Stimulated activated CD4-positive, alpha-beta T cell treated with anti-CD3 and anti-CD28 coated beads, Interleukin-4, amount 100 ng/mL, for 4 hours (primary cell): ENCODE measurements at places on chromosomes 11 and 22.
A peak's percentile ranks its signal among the peaks of the same experiment; 100 is the strongest.

- DNase-seq, result no peak
Measured at GRCh38 chr11:87330187-87330601, 292.5 kb downstream of the TMEM135 start.

DNA sequence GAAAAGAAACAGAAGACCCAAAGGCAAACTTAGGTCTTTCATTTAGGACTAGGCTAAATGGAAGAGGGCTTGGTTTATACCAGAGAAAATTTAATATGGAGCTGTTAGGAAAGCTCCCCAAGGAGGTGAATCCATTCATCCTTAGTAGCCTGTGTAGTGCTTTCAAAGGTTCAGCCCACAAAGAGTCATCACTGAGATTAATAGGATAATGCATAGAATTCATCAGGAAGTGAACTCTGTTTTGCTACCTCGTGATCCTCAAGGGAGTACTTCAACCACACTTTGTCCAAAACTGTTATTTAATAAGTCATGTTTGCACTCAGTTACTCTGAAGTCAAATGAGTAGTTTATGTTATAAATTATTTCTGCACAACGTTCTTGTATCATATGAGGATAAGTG is 43.3 kb upstream of the MMP7 start:
- DNase-seq, result no peak

DNA sequence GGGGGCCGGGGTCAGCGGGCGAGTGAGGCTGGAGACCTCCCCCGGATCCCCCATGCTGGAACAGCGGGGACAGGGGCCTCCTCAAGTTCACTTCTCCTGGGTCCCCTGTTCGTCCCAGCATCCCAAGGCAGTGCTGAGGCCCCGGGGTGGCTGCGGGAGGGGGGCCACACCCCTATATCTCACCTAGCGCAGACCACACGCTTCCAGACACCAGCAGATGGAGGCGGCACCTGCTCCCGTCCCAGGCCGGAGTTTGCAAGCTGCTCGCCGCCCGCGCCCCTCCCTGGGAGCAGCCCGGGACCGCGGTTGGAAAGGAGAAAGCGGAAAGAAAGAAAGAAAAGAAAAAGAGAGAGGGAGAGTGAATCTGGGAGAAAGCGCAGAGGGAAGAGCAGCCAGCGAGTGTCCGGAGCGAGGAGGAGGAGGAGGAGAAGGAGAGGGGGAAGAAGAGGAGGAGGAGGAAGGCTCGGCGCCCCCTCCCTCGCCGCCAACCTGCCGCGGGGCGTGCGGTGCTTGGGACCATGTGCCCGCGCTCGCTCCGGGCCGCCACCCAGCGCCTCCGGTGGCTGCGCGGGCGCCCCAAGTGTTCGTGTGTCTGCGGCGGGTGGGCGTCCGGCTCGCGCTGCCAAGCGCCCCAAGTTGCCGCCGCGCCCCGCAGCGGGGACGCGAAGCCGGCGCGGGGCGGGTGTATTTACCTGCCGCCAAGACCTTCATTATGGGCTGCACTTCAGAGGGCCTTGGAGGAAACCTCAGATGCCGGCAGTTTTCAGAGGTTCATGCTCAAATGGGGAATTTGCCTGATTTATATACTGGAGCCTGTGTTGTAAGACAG is at the start of gene LIF:
Gene LIF (minus strand): TSS at position 775 of the 829 bp plus-strand sequence. CDS start 64 bp downstream, at position 711.
- peak; percentile 63 for DNase-seq

GRCh38 chr11:83363312-83363711 is 77.1 kb upstream of the CCDC90B start:
- DNase-seq, result no peak

GRCh38 chr11:126655807-126656128 is 300.3 kb downstream of the ST3GAL4 start:
- DNase-seq, result no peak

DNA sequence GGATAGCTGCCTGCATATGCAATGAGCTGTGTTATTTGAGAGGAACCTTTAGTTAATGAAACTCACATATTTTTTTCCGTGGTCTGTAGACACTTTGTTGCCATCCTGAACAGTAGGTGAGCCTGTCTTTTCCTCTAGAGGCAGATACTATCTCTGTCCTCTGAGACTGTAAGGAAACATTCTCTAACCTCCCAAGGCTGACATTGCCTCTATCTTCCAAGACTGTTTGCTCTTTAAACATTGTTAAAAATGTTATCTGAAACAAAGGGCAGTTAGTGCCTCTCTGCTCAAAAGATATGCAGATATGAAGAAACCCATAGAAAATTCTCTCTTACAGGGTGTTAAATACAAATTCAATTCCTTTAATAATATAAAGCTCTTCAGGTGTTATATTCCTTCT is 963.8 kb upstream of the CNTN5 start:
- no peak for DNase-seq

DNA sequence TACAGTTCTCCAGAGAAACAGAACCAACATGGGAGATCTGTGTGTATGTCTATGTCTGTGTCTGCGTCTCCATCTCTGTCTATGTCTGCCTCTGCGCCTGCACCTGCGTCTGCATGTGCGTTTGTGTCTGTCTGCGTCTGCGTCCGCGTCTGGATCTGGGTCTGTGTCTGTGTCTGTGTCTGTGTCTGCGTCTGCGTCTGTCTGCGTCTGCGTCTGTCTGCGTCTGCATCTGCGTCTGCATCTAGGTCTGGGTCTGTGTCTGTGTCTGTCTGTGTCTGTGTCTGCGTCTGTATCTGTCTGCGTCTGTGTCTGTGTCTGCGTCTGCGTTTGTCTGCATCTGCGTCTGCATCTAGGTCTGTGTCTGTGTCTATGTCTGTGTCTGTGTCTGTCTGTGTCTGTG is 88.4 kb upstream of the SLC22A12 start:
- DNase-seq, result no peak

DNA sequence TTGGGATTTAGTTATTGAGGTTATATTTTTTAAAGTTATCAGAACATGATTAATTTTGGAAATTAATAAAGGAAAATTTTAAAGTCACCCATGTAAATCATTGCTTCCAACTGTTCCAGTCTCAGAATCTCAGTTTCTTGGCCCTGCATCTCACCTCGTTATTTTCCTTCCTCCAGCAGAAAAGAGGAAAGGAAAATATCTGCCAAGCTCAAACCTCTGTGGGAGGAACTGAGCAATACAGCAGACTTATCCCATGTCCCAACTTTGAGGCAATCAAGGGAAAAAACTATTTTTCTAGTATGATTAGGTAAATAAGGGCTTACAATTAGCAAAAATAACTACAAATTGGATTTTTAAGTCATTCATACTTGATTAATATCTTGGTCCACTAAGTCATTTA is 30.1 kb downstream of the ELMOD1 start:
- DNase-seq, result no peak

DNA sequence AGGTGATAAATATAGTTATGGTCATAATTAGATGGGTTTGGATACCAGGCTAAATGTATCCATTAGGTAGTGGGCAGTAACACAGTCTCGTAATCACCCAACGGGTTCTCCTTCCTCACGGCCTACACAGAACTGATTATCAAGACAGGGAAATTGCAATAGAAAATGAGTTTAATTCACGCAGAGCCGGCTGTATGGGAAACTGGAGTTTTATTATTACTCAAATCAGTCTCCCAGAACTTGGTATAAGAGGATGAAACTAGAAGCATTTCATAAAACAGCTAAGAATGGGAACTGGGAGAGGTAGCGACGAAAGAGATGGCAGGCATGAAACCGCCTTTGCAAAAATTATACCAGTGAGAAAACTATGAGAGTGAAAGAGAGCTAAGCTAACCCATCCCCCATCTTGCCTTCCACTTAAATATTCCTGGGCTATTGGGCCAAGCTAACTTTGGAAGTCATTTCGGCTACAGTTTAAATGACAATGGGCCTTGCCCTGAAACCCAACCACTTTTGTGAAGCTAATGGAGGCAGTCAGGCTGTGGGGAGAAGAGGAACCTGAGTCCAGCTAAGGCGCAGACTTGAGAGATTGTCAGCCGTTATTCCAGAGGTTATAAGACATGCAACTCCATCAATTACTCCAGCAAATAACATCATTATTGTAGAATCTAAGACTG is 29.6 kb downstream of the CTSC start:
- DNase-seq, result no peak

DNA sequence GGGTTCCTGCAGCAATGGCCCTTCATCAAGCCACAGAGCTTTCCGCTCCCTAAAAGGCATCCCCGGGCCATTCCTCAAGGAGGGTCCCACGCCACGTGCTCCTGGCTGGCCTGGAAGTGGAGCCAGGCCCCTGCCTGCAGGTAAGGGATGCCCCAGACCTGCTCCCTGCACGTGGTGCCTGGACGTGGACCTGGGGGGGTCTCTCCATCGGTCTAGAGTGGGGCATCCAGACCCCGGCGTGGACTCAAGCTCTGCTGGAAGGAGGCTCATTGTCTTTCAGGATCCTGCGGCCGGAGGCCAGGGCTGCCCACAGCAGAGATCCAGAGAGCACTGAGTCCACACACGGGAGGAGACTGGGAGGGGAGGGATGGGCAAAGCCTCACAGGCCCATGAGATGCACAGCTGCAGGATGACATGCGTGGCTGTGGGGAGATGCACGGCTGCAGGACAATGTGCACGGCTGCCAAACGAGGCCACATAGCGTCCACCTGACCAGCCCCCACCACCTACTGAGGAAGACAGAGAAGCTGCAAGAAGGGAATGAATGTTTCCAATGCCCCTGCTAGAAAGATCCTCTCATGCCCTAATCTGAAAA is 236.7 kb downstream of the BRD1 start:
- DNase-seq, result no peak

DNA sequence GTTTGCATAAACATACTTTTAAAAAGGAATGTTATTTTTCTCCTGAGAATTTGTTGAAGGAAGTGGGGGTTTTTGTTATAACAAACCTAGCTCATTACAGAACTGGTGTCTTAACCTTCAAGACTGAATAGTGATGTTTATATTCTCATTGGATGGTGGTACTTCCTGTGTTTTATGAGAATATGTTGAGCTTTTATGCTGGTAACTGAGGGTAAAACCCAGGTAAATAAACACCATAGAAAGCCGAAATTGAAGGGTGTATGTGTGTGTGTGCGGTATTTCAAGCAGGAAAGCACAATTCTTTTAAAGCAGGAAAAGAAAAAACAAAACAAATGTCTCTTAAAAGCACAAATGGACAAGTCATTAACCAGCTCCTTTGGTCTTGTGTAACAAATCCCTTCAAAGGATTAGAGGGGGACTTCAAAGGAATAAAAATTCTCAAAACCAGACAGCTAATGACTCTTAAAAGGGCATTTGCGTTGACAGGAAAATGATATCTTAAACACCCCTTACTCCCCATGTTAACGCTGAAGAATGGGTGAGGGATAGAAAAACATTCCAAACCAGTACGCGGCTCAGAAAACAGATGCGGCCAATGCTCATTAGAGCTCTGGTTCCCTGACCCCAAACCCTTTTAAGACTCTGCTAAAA is 23.8 kb downstream of the LMO2 start:
- DNase-seq, result no peak

DNA sequence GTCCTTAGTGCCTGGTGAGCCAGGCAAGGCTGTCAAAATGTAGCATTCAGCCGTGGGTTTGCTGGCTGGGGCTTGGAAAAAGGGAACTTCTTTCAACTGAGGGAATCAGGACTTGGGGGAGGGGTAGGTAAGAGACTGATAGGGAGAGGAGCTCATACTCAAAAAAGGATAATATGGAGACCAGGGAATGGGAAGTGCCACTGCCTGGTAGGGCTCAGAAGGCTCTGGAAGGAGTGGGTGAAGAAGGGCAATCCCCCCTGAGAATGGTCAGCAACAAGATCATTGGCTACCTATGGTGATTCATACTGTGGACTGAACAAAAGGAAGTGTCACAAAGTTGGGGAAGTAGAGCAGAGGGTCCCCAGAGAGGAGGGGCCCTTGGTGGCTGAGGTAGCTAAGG is 1.9 kb downstream of the CNGA4 start:
- no peak for DNase-seq

GRCh38 chr22:46890819-46891218 is 128.4 kb downstream of the TBC1D22A start:
- no peak for DNase-seq

DNA sequence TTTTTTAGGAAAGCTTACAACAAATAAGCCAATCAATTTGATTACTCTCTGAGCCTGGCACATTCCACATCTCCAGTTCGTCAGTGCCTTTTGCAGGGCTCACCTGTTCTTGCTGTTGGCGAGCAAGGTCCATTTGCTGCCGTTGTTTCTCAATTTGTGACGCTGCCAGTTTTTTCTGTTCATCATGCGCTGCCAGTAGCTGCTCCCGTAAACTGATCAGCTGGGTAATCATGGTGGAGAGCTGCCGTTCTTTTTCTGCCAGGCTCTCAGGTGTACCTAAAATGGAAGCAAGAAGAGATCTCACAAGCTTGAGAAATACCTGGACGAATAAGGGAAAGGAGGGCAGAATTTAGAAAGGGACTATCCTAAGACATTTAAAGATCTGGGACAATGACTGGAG is 169.7 kb downstream of the SOX6 start:
- no peak for DNase-seq

- no peak for DNase-seq
Measured at GRCh38 chr22:27089264-27089663, 431.9 kb downstream of the MIAT start.
